Hematopoietic multipotent progenitor cell treated with erythropoietin and hydrocortisone succinate and interleukin-3 and kit ligand, for 17 days (in vitro differentiated cells): ENCODE measurements at places on chromosomes 13 and 19.

DNA sequence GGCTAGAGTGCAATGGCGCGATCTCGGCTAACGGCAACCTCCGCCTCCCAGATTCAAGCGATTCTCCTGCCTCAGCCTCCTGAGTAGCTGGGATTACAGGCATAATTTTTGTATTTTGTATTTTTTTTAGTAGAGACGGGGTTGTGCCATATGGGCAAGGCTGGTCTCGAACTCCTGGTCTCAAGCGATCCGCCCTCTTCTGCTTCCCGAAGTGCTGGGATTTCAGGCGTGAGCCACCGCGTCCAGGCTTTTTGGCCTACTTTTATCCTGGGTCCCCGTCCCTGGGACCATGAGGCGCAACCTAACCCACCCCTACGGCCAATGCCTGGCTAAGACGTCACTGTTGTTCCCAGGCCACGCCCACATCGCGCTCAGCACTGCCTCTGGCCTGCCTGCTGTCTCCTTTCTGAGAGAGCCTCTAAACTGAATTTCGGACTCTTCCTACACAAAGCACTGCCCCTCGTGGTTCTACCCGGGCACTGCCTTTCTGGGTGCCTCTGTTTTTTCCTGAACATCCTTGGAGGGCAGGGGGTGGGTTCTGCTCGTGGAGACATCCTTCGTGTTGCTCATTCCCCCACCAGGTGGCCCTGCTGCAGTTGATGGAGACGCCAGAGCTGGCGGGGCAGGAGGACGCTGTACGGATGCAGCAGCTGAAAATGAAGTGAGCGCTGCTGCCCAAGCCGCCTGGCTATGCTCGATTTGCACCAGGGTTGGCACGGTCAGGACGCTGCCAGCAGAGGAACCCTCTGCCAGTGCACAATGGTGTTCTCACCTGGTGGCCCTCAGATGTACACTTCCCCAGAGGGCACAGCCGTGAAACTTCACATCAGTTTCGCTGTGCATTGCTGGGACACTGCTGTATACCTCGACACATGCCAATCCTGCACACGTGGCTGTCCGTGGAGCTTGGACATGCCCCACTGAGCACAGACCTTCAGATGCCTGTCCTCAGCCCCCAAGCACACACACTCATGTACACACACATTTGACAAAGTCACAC is 2.0 kb downstream of the REX1BD start:
- peak; percentile 53 for DNase-seq

DNA sequence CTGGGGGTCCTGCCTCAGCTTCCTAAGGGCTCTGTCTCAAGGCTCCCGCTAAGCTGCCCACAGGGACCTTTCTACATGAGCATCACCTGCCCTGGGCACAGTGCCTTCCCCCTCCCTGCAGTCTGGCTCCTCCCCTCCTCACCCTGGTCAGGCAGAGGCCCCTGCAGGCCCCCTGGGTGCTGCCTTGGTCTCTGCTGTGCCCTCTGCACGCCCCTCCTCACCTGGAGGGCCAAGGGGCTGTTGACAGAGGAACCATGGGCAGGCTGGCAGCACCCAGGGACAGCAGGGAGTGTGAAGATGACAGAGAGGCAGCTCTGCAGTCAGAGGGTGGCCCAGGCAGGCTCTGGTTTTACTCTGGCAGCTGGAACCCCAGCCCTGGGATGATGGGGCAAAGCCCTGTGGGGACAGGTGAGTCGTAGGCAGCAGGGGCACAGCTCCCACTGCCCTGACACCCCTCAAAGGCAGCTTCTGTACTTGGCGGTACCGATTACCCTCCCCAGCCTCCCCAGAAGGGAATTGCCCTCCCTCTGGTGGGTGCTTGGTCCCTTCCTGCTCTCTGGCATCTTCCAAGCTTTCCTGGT is 43.1 kb downstream of the SUGP2 start:
- DNase-seq, result no peak

DNA sequence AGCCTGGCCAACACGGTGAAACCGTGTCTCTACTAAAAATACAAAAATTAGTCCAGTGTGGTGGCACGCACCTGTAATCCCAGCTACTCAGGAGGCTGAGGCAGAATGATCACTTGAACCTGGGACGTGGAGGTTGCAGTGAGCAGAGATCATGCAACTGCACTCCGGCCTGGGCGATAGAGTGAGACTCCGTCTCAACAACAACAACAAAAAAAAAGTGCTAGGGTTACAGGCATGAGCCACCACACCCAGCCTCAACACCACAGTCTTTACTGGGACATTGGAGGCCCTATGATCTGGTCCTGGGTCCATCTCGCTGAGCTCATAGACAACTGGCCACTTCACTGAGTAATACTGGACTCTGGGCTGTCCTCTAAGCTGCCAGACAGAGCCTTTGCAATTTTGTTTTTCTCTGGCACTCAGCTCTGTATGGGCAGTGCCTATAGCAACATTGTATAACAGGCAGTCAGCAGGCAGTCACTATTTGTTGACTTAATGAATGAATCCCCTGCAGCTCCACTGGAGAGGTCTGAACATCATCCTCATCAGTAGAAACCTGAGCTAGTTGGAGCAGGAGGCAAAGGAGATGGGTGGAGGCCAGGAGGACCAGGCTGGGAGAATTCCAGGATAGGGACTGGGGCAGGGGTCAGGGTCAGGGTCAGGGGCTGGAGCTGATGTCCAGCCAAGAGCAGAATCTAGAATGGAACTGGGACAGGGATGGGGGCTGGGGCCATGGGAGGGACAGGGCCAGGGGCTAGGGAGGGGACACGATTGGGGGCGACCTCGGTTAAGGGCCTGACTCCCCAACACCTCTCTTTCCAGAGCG is 8.1 kb downstream of the BLOC1S3 start:
- no peak for DNase-seq

DNA sequence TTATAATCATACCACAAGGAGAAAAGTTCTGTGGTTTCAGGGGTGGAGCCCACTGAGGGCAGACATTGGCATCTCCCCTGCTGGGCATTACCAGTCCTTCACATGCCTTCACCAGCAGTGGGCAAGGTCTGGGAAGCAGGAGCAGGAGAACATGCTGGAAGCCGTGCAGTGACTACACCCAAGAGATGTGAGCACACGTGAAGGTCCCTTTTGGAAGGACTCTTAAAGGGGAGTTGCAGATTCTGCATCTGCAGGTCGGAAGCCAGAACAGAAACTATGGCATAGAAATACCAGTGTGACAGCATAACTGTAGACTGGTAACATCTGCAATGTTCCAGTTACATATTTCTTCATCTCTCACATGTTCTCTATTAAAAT is 26.9 kb upstream of the KL start:
- no peak for DNase-seq

DNA sequence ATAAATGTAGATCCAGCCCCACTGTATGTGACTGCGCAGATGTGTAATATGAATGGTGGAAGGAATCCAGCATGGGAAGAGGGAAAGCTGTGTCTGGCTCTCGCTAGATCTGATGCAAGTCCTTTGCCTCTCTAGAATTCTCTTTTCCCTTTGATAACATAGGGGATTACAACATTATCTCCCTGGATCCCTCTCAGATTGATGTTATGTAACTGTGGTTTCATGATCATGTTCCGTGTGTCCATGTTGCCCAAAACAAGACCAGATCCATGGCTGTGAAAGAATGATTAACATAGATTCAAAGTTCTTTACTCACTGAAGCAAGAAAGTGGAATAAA is 184.0 kb upstream of the UBL3 start:
- DNase-seq, result no peak

- no peak for DNase-seq
Measured at GRCh38 chr13:27338816-27339215, 68.2 kb downstream of the RASL11A start.

DNA sequence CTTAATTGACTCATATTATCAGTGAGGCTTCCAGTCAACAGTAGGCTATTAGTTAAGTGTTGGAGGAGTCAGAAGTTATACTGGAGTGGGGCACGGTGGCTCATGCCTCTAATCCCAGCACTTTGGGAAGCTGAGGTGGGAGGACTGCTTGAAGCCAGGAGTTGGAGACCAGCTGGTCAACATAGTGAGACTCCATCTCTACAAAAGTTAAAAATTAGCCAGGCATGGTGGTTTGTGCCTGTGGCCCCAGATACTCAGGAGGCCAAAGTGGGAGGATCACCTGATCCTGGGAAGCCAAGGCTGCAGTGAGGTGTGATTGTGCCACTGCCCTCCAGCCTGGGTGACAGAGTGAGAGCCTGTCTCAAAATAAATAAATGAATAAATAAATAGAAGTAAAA is 53.2 kb downstream of the COMP start:
- no peak for DNase-seq

- DNase-seq, result no peak
Measured at GRCh38 chr13:34174671-34175145, 356.8 kb downstream of the RFC3 start.

- DNase-seq, result no peak
Measured at GRCh38 chr19:29667901-29668341, 2.7 kb downstream of the PLEKHF1 start.

DNA sequence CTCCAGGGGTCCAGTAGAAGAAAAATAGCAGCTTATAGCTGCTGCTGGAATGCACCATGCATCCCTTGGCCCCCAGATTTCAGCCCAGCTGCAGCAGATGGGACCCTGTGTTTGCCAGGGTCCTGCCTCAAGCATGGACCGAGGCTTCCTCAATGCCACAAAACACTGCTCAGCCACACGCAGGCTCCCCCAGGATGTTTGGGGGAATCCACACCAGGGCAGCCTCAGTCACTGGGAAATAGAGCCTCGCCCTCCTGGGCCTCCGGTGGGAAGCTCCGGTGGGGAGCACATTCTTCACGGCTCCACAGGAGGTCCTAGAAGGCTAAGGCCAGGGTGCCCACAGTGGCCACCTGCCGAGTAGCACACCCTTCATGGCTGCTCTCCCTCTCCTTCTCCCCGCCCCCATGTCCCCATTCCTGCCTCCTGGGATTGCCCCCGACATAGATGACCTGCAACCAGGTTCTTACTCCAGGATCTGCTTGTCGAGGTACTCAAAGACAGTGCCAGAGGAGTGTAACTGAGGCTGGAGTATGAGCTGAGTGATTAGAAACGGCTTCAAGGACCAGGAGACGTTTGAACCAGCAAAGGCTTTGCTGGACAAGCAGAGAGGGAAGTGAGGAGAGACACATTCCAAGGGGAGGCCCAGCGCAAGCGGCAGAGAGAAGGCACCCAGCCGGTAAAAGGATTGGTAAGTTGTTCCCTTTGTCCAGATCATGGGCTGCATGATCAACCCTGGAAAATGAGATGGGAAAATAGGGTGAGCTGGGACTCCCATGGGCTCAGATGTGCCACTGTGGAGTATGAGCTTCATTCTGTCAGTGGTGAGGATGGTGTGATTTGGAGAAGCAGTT is 110.7 kb upstream of the UQCRFS1 start:
- no peak for DNase-seq

GRCh38 chr19:32594021-32594420 is 13.0 kb downstream of the PDCD5 start:
- DNase-seq, result no peak

DNA sequence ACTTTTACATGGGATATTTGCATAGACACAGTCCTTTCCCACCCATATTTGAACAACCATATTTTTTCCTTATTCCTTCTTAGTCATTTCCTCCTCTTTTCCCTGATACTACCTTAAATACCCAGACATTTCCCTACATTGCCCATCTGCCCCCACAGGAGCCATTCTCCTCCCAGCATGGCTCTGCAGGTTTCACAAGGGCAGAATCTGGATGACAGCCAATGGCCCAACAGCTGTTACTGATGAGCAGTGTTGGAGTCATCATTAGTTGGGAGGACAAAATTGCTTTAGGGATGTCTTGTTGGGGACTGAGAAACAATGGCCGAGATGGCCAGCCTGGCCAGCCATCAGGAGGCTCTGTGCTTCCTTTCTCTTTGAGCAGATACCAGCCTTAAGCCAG is 209.5 kb downstream of the KLF5 start:
- no peak for DNase-seq

- DNase-seq, result no peak
Measured at GRCh38 chr19:16288544-16288943, 36.1 kb upstream of the KLF2 start.

GRCh38 chr19:54606230-54606629 is 12.8 kb downstream of the LILRA1 start:
- DNase-seq, result no peak

DNA sequence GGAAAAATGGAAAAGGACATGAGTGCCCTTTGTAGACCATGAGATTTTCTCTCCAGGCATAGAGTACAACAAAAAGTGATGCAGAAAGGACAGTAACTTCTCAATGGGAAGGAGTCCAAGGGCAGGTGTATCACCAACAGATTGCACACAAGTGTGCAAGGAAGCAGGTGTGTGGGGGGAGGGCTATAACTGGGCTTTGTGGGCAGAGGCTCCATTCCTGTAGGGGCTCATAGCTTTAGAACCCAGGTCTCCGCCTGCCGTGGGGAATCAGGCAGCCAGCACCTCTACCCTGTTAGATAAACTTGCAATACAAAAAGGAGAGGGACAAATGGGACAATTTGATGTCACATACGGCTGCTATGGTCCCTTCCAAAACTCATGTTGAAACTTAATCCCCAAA is 119.8 kb downstream of the MIPEP start:
- DNase-seq, result no peak

- DNase-seq, result no peak
Measured at GRCh38 chr19:8387688-8388611, 2.2 kb upstream of the RAB11B start.

GRCh38 chr19:29548483-29549085 is 22.8 kb downstream of the VSTM2B start:
- no peak for DNase-seq

DNA sequence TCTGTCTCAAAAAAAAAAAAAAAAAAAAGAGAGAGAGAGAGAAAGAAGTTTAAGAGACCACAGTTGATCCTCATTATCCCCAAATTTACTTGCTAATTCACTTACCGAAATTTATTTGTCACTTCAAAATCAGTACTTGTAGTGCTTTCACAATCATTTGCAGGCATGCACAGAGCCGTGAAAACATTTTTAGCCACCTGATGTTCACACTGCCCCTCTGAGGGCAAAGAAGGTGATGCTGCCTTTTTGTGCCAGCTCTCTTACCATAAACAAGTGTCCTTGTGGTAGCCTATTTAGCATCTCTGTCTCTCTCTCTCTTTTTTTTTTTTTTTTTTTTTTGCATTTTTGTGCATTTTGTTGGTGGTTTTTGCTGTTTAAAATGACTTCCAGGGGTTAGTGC is 24.1 kb upstream of the CASP14 start:
- DNase-seq, result no peak

DNA sequence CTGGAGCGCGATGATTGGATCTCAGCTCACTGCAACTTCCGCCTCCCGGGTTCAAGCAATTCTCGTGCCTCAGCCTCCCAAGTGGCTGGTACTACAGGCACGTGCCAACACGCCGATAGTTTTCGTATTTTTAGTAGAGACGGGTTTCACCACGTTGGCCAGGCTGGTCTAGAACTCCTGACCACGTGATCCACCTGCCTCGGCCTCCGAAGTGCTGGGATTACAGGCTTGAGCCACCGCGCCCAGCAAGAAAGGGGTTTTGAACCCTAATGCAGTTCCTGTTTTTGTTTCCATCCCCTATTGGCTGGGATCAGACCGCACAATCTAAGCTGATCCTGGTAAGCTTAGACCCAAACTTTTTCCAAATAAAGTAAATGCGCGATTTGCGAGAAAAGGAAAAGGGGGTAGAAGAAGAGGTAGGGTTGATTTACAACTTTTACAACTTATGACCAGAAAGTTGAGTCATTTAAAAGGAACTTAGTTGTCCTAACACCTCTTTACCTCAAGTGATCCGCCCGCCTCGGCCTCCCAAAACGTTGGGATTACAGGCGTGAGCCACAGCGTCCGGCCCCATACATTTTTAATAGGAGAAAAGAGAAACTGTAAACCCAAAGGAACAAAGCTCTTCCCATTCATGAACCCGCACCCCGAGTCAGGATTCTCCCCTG is 764 bp downstream of the ZNF626 start:
- DNase-seq, result no peak
